ENCODE measurements at places on chromosomes 11 and 22. TPM values are rescaled to one million over a fixed set of nuclear protein-coding genes. Genes with fewer than 3 reads are reported as not detected.
A peak's percentile ranks its signal among the peaks of the same experiment; 100 is the strongest.

DNA sequence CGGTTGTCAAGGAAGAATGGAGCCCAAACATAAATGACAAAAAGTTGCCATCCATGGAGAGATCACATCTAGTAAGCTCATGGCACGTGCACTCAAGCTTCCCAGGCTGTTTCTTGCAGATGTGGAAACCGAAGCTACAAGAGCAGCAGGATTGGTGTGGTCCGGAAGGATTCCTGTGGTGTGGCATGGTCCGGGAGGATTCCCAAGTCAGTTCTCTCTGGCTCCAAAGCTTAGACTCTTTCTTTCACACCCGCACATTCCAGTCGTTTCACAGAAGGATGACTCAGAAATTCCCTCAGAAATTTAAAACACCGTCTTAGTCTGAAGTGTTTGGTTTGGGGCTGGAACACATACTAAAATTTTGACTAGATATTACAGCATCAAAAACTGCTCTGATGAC lies 78.0 kb upstream of the DRD2 start:
- no peak for DNase-seq

DNA sequence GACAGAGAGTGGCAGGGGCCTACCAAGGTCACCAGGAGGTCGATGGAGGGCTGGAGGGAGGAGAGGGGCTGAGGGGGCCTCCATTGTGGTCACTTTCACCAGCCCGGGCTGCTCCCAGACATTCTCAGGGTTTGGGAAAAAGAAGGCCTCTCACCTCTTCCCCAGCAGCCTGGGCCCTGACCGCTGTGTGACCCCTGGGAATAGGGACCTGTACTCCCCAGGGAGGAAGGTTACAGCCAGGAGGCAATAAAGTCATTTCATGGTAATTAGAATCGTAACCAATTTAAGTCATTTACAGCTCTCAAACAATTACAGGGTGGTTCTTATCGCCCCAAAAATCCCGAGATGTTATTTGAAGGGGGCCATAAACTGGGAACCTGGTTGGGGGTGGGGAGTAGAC lies 37.8 kb downstream of the ISX start:
- no peak for DNase-seq

GRCh38 chr22:33722816-33723215 lies 197.5 kb downstream of the LARGE1 start:
- no peak for DNase-seq

DNA sequence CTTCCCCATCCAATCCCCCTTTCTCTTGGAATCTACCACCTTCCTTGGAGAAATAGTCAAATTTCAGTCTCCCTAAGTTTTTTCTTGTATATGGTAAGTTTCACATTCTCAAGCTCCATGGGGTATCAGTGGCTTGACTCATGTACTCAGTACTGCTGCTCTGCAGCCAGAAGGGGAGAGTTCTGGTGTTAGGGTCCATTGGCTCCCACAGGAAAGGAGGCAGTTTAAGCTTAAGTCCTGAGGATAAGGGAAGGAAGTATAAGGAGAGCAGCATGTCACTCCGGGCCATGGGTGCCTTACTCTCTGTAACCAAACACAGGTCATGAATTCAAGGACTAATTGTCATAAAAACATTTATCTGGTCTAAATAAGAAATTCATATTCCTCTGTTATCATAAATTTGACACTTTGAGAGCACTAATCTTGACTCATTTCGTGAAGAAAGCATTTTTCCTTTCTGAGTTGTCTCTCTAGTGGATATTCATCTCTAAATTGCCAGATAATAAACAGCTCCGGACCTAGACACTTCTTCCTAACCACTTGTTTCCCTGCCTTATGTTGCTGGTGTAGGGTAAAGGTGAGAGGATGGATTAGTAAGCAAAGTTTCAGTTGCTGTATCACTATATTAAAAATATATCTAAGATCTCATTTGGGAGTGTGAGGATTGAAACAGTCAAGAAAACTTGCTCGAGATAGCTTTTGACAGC lies 20.1 kb upstream of the SORL1 start:
- no peak for DNase-seq

DNA sequence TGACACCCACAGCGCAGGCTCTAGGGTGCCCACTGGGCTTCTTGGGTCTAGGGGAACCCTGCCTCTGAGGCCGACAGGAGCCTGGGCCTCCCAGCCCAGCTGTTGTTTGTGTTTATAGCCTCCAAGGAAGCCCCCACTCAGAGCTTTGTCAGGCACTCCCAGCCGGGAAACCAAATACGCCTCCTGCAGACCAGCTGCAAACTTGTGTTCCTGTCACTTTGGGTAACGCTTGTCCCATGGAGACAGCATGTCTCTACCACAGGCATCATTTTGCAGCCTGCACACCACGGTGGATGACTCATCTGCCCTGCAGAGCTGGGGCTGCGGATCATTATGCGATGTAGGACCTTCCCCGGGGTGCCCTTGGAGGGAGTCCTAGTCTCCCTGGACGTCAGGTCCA lies 40.6 kb upstream of the CRYBB3 start:
- no peak for DNase-seq

- no peak for DNase-seq
Measured at GRCh38 chr22:45216133-45217003, 24.3 kb downstream of the KIAA0930 start.

DNA sequence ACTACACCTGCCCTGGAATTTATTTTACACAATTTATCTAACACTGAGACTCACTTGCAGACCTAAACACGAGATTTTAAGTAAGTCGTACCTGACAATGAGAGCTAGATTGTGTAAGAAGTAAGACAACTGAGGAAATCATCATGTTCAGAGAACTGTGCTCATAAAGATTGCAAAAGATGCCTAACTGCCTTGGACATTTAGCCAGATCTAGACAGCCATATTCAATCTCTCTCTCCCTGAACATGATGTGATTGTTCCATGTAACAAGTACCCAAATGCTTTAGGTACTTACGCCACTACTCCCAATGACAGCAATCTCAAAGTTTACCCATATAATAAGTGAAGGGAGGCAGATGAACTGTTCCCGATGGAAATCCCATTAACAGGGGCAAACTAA lies 209.8 kb upstream of the PITPNB start:
- DNase-seq = no peak

DNA sequence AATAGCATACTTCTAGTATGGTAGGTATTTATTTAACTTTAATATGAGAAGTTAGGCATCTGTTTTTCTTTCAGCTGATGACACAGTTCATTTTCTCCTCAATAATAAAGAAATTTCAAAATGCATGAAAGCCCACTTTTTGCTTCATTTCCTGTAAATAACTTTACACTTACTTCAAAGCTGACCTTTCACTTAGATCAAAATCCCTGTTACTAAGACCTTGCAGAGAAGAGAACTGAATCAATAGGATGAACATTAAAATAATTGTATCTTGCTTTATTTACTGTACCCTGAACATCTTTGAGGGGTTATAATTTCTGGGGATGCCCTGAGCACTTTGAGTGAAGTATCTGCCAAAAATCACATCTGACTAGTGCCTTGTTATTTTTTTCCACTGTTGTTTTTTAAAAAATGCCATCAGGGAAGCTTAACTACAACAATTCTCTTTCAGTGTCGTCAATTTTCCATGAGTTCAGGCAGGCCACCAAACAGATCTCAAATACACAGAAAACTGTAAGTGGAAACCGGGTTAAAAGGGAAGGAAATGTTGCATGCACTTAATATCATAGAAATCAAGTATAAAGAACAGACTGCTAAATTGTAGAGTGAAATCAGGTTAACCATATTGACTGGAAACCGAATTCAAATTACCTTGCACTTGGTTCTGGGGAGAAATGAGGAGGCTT lies 206.2 kb downstream of the MAML2 start:
- peak; percentile 83 for DNase-seq

DNA sequence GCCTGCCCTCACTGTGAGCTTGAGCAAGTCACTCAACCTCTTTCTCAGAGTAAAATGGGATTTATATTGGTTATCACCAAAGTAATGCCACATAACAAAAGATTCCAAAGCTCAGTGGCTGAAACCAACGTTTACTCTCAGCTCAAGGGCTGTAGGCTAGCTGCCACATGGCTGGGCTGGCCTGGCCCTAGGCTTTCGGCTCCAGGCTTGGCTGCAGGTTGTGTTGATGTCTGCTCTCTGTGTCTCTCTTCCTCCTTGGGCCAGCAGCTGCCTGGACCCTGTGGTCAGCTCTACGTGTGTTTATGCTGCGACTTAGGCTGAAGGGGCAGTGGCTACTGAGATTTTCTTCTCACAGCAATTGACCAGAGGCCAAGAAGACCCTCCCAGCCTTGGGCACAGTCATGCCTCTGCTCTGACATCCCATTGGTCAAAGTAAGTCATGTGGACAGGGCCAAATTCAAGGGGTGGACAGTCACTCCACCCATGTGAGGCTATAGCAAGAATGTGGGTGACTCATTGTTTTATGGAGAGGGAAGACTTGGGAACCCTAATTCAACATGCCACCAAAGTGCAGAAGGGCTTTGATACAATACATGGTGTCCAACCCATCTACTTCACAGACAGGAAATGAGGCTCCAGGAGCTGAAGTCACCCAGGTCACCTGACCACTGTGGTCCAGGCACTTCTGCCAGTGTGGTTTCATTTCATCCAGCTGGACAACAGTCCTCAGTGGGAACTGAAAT lies 90.6 kb downstream of the TSPAN18 start:
- DNase-seq = no peak

DNA sequence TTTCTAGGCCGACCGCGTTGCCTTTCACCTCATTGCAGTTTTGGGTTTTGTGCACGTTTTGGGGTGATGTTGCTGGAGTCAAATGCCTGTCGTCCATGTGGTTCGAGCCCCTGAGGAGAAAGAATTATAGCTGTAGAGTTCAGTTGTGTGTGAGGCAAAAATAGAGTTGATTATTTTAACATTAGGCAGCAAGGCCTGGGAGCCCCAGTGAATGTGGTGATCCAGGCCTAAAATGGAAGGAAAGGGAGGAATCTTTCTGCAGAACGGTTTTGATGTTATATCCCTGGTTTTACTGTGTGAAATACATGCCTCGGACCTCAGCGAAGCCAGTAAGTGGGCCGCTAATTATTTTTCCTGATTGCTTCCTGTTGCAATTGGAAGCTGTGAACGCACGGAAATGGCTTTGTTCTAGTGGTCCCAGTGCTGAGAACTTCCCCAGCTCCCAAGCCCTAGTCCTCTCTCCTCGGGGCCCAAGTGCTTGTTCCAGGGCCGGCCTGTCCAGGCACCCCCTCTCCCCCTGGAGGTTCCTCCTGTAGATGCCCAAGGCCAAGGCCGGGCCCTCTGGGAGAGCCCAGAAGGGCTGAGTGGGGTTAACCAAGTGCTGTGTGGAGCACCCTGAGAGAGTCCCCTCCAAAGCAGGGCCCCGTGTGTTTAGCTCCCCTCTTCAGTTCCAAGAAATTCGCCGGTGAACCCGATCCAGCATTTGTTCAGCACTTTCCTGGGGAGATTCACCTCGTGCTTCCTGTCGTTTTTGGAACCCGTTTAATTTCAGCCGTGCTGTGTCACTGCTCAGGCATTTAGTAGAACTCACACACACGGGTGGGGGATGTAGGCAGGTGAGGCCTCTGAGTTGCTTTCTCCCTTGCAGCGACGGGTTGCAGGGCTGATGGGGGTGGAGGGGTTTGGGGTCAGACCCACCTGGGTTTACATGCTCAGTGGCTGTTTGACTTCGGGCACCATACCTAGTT lies 2.1 kb downstream of the LRP5 start:
- DNase-seq = peak; percentile 40

DNA sequence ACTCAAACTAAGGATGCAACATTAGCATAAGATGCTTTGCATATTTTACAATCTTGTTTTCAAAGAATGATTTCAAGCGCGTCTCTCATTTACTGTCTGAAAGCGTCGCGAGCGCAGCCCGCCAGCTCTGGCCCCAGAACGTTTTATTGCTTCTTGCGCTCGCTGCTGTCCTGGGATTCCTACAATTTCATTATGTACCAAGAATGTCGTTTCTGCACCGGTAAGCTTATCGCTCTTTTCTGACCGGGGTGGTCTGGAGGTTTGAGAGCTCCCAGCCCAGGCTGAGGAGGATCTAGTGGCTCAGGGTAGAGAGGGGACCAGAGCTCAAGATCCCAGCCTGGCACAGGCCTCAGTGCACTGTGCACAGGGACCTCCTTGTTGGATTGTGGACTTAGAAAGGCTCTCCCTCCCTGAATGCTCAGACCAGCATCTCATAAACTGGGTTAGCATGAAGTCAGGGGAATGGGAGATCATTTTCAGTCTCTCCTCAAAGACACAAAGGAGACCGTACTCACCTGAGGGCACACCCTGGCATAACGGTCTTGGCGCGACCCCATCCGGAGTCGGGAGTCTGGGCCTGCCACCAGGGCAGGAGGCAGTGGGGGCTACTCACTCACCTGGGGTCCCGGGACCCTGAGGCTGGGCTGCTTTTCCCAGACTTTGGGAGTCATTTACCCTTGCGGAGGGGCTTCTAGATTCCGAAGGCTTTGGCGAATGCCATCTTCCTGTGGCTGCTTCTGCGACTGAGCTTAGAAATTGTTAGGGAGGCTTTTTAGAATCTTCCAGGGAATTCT lies 817.4 kb downstream of the BRD1 start:
- no peak for DNase-seq

GRCh38 chr11:111834432-111835163 lies 36.8 kb downstream of the ALG9 start:
- DNase-seq = no peak

GRCh38 chr22:41766476-41766875 lies 34.0 kb upstream of the CCDC134 start:
- no peak for DNase-seq

GRCh38 chr11:81278991-81279390 lies 1454.7 kb downstream of the FAM181B start:
- no peak for DNase-seq

DNA sequence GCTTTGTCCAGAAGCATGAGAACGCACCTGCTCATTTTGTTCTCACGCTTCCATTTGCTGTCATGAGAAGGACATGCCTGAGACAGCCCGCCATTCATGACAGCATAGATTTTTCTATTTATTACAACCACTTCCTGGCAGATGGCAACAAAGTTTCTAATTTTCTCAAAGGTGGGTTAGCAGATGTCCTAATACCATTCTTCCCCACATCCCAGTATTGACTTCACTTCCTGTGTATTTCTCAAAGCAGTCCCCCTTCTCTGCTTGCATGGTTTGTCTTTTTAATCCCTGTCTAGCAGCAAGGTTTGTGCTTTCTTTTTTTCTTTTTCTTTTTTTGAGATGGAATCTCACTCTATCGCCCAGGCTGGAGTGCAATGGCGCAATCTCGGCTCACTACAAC lies 94.3 kb downstream of the ISX start:
- DNase-seq = no peak

- DNase-seq = no peak
Measured at GRCh38 chr11:113188371-113188834, 126.0 kb upstream of the TTC12 start.

GRCh38 chr22:45639747-45640102 lies 31.9 kb upstream of the ATXN10 start:
- no peak for DNase-seq

GRCh38 chr11:110198031-110198729 lies 98.2 kb downstream of the RDX start:
- no peak for DNase-seq

GRCh38 chr22:31321421-31321820 lies 24.7 kb downstream of the PATZ1 start:
- DNase-seq = no peak

GRCh38 chr11:102703826-102704493 lies 1.6 kb downstream of the MMP27 start:
- no peak for DNase-seq

- no peak for DNase-seq
Measured at GRCh38 chr11:86807360-86807759, 7.0 kb downstream of the PRSS23 start.

The DDX10 gene
- 48.9 TPM for total RNA-seq

The FADS2 gene
- total RNA-seq = 57.7 TPM

The GRM5 gene
- under 0.01 TPM for total RNA-seq

The CARD10 gene
- total RNA-seq = 55.6 TPM

The FAM181B gene
- not detected for total RNA-seq

The OR52H1 gene
- 0.13 TPM for total RNA-seq

The NR1H3 gene
- 33.0 TPM for total RNA-seq

The BTG4 gene
- not detected for total RNA-seq

The PKDREJ gene
- total RNA-seq = under 0.01 TPM

Data from dermis microvascular lymphatic vessel endothelial cell (primary cell).